ENCODE measurements at places on chromosomes 6 and 20.

DNA sequence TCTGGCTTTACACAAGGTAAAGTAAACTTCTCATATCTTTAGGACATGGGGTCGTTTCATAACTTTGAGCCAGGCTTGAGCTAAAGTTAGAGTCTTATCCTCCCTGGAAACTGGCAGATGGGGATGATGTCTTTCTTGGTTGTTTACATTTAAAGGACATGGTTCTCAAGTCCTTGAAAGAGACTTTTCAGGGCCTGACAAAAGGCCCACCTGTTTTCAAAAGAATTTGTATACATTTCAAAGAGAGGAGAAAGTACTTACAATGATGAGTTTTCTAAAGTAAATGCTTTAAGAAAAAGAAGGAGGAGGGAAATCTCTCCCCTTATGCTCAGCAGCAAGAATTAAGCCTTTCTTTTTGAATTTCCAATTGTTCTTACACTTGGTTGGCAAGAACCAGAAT lies 45.7 kb upstream of the TINAG start:
- DNase-seq, result no peak

DNA sequence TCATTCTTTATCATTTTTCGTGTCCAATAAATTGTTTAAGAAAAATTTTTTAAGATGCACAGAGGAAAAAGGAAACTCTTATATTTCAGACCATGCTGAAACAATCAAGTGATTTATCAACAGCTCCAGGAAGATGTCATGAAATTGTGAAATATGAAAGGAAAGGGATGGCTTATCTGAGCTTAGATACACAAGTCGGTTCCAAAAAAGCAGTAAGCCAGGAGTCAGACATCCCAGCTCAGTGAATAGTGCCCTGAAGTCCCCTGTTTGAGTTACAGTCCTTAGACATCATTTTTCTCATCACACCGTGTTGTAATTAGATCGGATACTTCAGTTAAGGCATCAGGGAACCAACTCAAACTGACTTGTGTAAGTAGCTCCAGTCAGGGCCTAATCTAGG lies 91.0 kb upstream of the SSTR4 start:
- DNase-seq, result no peak

- DNase-seq, result no peak
Measured at GRCh38 chr6:91420243-91420642, 833.4 kb upstream of the MAP3K7 start.

GRCh38 chr6:33994472-33995308 lies 151.2 kb downstream of the GRM4 start:
- DNase-seq, result no peak

- no peak for DNase-seq
Measured at GRCh38 chr6:5869261-5869660, 137.5 kb downstream of the NRN1 start.

GRCh38 chr6:108167449-108168089 lies 1.7 kb downstream of the NR2E1 start:
- DNase-seq, result no peak

- DNase-seq, result no peak
Measured at GRCh38 chr6:13711324-13711732, 307 bp downstream of the RANBP9 start.

DNA sequence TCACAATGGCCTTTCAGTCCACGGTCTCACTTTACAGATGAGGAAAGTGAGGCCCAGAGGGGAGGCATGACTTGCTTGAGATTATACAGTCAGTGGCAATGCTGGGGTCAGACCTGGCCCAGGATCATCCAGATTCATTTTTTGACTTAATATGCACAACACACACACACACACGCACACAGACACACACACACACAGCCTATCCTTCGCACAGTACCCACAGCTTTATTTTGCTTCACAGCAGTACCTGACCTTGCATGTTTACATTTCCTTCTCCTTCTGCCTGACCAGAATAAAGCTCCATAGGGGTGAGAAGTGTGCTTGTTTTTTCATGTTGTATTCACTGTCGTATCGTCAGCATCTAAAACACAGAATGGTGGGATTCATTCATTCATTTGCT lies 79.8 kb downstream of the VEGFA start:
- no peak for DNase-seq

DNA sequence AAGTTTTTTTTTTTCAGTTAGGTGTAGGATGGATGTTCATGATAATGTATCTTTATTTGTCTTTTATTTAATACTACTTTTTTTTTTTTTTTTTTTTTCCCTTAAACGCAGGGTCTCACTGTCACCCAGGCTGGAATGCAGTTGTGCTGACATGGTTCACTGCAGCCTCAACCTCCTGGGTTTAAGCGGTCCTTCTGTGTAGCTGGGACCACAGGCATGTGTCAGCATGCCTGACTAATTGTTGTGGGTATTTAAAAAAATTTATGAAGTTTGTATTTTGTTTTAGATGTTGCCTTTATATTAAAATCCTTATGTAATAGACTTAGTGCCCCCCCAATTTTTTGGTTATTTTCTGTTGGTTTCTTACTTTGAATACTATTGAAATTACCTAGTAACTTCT lies 42.6 kb downstream of the NCOA3 start:
- no peak for DNase-seq

- DNase-seq, result no peak
Measured at GRCh38 chr6:106156863-106157262, 70.7 kb downstream of the PRDM1 start.

GRCh38 chr6:97151601-97152000 lies 131.4 kb downstream of the MMS22L start:
- DNase-seq, result no peak

DNA sequence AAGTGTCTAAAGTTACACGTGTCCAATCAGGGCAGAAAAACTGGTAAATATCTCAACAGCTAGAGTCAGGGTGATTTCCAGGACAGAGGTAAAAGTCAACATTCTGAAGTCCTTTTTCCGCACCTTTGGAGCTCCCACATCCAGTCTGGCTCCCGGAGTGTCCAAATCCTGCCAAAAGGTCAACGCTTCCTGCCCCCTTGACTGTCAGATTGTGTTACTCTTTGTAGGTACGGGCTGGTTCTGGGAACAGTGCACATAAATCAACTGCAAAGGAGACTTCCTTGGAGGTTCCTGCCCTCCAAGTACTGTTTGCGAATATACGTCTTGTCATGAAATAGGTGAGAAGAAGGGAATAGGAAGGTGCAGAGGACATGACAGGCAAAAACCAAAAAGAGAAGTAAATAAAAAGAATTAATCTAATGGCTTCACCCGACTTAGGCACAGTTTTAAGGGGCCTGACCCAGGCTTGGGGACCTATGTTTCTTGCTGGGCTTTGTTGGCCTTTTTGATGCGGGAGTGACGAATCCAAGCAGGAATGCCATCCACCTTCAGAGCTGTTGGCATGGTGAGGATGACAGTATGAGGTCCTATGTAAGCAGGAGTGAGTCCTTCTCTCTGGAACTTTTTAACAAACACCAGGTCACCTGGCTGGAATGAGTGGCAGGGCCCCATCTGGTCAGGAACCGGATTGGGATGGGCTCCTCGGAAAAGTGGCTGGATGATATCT lies 155.4 kb downstream of the TRIM27 start:
- DNase-seq, result no peak

DNA sequence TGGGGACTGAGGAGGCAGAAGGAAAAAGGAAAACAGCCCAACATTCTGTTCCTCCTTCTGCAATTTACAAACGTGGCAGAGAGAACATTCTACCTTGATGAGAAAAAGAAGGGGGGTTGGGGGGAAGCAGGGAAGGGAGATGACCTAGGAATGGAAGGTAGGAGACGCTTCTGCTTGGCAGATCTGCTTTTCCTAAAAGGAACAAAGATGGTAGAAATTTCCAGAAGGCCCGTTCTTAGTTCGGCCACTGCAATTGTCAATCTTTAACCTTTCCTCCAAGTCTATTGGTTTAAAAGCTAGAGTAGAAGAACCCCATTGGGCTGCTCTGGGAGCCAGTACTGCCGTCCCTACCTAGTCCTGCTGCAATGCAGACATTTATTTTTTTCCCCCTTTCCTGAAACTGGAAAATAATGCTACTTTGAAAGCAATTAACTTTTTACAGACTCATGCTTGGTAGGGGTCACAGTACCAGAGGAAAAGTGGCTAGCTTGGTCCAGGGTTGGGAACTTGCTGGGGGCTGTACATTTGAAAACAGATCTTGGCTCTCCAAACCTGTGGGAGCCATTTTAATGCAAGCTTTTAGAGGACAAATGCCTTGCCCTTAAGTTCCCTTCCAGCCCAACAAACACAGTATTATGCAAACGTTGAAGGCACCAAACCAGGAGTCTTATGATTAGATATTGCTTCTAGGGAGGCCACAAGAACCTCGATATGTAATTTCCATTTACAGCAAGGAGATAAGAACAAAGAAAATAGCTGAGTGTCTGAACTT lies 2.6 kb downstream of the ZMYND8 start:
- no peak for DNase-seq

GRCh38 chr20:51236421-51236820 lies 213.5 kb upstream of the KCNG1 start:
- DNase-seq, result no peak

- DNase-seq, result no peak
Measured at GRCh38 chr6:127776320-127776719, 124.5 kb downstream of the THEMIS start.

GRCh38 chr6:8888468-8888867 lies 453.1 kb upstream of the SLC35B3 start:
- no peak for DNase-seq

GRCh38 chr20:16462711-16463110 lies 110.5 kb downstream of the KIF16B start:
- DNase-seq, result no peak

GRCh38 chr6:98384801-98385200 lies 449.6 kb upstream of the POU3F2 start:
- no peak for DNase-seq

DNA sequence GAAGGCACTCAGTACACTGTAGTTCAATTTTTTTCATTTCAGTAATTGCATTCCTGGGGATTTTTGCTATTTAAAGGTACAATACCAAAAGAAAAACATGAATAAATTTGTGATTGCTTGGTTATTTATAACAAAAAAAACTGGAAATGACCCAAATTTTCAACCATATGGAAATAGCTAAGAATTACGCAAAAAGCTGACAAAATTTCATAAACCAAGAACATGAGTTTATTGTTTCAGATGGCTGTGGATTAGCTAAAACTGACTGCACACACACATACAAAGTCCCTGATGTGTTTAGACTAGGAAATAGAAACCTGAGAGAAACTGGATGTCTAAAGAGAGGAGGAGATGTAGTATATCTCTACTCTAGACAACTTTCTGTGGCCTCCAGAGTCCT lies 718.4 kb upstream of the CHD6 start:
- DNase-seq, result no peak

DNA sequence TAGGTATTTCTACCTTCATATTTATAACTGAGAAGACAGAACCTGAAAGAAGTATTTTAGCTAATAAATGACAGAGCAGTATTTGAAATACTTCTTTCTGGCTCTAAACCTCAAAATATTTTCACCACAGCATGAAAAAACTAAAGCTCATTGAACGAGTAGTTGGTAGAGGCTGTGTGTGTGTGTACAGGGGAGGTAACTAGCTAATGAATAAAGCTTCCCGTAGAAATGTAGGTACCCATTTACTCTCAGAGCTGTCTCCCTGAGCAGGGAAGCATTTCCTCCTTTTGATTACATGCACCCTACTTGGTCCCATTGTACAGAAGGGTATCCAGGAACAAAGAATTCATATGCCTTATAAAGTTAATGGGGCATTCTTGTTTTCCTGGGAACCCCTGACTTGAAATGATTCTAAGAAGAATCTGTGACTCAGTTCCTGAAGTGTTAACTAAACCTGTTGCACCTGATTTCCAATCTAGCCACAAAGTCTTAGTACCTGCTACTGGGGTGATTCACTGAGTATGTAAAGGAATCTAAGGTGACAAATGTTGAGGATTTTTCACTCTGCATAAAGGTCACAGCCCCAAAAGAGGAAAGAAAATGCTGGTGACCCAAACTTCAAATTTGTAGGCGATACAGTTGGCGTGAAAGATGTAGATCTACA lies 12.5 kb downstream of the CRYBG1 start:
- DNase-seq, result no peak

DNA sequence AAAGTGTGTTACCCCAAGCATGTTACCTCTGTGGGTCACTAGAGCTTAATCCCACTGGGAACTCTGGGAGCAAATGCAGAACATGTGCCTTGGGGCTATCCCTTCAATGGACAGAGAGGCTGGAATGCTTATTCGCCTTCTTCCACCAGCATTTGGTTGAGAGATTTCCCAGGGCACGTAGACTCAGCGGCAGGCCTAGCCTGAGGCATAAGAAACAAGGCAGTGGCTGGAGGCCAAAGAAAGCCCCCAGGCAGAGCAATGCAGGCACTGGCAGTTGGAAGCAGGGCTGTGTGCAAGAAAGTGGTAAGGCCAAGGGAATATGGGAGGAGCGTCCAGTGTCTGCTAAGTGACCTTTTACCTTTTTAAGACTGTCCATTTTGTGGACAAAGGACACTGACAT lies 114.0 kb upstream of the FLRT3 start:
- DNase-seq, result no peak

GRCh38 chr20:53794529-53795115 lies 201.0 kb upstream of the ZNF217 start:
- no peak for DNase-seq

DNA sequence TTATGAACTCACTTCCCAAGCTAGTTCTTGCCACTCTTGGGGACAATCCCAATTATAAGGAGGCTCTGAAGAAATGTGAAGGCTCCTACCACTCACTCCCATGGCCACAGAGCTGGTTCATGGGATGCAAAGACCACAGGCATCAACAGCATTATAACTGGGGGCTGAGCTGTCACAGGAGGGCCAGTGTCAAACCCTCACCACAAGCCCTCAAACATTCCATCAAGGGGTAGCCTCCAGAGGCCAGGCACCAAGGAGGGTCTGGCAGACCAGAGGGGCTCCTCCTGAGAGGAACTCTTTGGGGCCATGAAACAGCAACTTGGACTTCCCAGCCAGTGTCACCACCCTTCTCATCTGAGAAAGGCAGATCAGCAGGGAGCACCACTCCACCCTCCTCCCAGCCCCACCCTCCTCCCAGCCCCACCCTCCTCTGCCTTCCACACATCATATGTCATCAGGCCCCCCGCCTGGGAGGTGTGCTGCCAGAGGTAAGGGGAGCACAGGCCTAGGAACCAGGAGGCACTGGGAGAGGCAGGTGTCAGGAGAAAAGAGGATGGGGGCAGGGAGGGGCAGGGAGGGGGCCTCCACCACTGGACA lies 1.2 kb upstream of the TSPO2 start:
- DNase-seq, result no peak

- no peak for DNase-seq
Measured at GRCh38 chr6:108862479-108863191, 14.4 kb downstream of the ARMC2 start.

DNA sequence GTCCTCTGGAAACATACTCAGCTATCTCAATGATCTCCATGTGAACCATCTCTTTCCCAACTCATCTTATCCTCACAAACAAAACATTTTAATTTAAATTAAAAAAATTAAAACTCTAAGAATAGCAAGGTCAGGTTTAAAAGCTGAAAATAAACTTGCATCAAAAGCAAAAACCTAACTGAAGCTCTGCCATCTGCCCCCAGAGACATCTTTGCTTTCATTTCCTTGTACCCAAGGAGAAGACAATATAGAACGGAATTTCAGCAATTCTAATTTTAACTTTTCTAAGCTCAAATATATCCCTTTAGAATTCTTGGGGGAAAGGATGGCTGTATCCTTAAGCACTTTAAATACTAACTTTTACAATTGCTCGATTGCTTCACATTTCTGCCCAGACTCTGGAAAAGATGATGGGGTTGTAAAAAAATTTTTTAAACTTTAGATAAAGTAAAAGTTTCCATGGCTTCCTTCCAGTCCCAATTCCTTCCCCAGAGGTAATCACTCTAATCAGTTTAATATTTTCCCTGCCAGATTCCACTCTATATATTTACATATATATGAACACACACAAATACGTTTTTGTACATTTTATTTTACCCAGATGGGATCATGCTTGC lies 69.2 kb upstream of the SMIM29 start:
- no peak for DNase-seq
